ENCODE measurements at places on chromosomes 1 and 21. TPM values are rescaled to one million over a fixed set of nuclear protein-coding genes. Genes with fewer than 3 reads are reported as not detected.
A peak's percentile ranks its signal among the peaks of the same experiment; 100 is the strongest.

The S1PR1 gene
- total RNA-seq = 57.9 TPM

The TRIM17 gene
- 0.46 TPM for total RNA-seq

The GBP6 gene
- not detected for total RNA-seq

The RIPPLY3 gene
- total RNA-seq = not detected

The FCRL5 gene
- total RNA-seq = 0.30 TPM

The AGMAT gene
- total RNA-seq = 0.11 TPM

The WNT2B gene
- total RNA-seq = 5.7 TPM

- DNase-seq = peak; percentile 54
These were observed 40.7 kb downstream of the TOMM20 start for GRCh38 chr1:235087906-235088305.

DNA sequence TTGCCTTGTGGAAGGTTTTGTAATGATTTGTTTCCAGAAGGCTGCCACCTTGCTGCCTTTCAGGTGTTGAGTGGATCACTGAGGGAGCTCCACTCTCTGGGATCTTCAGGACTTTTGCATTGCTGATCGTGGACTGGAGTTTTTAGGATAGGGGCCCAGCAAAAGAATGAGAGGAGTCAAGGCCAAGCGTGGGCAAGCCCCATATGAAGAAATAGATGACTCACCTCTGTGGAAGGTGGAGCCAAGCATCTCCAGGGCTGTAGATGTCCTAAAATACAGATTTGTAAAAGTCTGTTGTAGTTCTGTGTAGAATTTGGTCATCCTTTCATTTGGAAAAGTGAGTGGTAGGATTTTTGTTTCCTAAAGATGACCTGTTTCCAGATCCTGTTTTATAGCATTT is 67.0 kb downstream of the ST3GAL3 start:
- DNase-seq = no peak

- no peak for DNase-seq
These were observed 73.0 kb downstream of the CCDC18 start for GRCh38 chr1:93253516-93253915.

DNA sequence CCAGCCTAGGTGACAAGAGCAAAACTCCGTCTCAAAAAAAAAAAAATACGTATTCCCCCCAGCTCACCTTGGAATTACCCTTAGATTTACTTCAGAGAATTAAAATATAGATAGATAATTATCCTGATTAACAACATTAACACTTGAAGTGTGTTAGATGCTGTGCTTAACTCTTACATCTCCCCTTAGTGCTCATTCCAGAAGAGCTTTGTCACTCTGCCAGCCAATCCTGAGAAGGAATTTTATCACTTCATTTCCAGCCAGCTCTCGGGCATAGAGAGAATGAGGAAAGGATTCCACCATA is 1.6 kb upstream of the SHC1 start:
- no peak for DNase-seq

- DNase-seq = no peak
These were observed 310.3 kb upstream of the VAMP3 start for GRCh38 chr1:7460807-7461206.

GRCh38 chr1:204147406-204148383 is 4.1 kb downstream of the ETNK2 start:
- DNase-seq = no peak

- DNase-seq = no peak
These were observed 43.8 kb downstream of the NCF2 start for GRCh38 chr1:183546427-183546826.

DNA sequence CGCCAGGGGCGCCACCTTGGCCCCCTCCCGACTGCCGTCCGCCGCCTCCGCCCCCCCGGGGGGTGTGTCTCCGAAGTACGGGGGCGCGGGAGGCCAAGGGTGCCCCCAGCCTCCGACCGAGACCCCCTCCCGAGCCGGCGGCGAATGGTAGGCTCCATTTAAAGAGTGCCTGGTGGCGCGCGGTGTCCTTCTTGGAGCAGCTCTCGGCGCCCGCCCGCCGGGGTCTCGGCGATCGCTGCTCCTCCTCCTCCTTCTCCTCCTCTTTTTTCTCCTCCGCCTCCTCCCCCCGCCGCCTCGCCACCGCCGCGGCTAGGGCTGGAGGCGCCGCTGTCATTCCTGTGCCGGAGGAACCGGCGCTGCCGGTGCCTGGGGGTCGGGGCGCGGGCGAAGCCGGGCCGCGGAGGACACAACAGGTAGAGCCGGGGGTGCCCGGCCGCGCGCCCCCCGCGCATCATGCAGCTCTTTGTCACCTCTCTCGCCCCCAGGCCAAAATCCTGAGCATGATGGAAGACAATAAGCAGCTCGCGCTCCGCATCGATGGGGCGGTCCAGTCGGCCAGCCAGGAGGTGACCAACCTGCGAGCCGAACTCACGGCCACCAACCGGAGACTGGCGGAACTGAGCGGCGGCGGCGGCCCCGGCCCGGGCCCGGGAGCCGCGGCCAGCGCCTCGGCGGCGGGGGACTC is at the start of gene KAZN:
TSS of gene KAZN (plus strand) at position 188 of the 685 bp plus-strand sequence.
- DNase-seq = no peak

DNA sequence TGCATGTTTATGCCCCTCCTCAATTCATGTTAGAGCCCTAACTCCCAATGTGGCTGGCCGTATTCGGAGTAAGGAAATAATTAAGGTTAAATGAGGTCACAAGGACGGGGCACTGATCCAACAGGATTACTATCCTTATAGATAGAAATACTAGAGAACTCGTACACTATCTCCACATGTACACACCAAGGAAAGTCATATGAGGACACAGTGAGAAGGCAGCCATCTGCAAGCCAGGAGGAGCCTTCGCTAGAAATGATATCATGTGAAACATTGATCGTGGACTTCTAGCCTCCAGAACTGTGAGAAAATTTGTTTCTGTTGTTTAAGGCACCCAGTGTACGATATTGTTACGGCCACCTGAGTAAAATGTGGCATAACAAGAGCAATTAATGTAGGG is 79.7 kb downstream of the FAF1 start:
- no peak for DNase-seq

DNA sequence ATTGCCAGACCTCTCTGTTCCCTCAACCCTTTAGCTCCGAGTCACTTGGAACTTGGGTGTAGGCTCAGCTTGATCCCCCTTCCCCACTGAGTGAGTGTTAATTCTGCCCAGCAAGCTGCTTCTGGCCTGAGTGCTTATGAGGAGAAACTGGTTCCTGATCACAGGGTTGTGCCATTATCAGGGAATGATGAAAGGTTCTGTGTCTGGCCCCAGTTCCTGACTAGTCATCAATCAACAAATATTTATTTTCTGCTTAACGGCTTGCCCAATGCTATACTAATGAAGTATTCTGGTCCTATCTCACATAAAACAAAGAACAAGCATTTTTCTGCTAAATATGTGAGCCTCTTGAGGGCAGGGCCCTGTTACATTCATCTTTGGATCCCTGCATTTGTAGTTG is 20.8 kb downstream of the CC2D1B start:
- DNase-seq = no peak

DNA sequence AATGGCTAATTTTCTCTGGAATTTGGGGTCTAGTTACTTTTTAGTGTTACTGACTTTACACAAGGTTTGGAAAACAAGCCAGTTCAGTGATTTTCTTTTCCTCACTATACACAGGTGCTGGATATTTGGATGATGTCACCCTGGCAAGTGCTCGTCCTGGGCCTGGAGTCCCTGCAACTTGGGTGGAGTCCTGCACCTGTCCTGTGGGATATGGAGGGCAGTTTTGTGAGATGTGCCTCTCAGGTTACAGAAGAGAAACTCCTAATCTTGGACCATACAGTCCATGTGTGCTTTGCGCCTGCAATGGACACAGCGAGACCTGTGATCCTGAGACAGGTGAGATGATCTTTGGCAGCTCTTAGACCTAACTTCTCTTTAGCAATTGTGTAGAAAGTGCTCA is 64.5 kb upstream of the LAMC2 start:
- no peak for DNase-seq

DNA sequence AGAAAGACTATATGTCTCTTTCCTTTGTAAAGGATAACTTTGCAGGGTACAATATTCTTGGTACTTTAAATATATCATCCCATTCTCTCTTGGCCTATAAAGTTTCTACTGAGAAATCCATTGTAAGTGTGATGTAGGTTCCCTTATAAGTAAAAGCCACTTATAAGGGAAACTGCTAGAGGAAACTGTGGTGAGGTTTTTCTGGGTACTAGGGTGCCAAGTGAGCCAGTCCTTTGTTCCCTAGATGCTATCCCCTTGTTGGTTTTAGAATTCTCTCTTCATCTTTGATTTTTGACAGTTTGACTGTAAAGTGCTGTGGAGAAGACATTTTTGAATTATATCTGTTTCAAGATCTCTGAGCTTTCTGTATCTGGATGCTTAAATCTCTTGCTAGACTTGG is 108.9 kb upstream of the NEK7 start:
- no peak for DNase-seq

GRCh38 chr1:52386458-52386857 is 17.8 kb downstream of the ORC1 start:
- no peak for DNase-seq

DNA sequence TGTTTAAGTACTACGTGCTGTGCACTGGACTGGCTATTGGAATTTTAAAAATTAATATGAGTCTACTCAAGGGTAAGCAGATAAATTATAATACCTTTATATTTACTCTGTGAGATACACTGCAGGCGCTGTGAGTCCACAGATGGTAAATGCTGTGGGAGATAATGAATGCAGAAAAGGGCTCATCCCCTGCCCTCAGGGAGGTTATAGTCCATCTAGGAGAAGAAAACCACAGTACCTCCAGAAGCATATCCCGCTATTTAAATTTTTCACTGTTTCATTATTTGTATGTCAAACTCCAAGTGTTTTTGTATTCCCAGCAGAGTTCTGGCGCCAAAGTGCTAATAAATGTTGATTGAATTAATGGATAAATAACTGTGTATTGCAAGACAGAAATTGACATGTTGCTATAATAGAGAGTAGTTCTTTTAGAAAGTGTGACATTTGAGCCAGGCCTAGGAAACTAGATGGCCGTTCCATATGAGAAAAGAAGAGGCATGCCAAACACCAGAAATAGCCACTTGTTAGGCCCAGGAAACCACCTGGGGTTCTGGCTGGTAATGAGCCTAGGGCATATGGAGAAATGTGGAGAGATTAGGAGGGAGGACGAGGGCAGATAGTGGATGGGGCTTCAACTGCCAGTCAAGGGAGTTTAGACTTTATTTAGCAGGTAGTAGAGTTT is 61.7 kb downstream of the LRRC8D start:
- no peak for DNase-seq

DNA sequence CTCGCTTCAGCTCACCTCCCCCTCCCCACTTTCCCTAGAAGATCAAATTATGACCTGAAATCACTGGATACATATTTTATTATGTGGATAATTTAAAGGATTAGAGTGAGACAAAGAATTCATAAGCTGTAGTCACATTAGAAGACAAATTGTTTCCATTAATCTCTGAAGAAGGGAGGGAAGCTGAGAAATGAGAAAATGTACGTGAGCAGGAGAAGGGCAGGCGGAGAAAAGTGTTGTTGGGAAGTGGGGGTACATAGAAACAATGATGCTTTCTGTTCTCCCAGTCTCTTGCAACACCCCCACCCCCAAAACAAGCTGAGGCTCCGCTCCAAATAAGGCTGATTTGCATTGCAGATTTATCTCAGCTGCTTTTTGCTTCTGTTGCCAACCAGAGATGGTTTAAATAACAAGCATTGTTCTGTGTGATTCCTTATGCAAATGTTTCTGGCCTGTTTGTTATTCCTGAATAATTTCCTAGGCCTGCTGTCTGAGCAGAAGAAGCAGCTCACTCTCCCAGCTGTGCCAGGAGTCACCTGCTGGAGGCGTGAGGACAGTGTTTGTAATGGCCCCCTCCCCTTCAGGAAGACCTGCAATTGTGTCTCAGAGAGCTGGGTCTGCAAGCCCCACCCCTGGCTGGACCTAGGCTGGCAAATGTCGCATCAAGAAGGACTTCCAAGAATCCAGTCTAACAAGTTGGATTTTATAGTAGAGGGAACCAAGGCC is 121.8 kb upstream of the TNR start:
- DNase-seq = peak; percentile 49

DNA sequence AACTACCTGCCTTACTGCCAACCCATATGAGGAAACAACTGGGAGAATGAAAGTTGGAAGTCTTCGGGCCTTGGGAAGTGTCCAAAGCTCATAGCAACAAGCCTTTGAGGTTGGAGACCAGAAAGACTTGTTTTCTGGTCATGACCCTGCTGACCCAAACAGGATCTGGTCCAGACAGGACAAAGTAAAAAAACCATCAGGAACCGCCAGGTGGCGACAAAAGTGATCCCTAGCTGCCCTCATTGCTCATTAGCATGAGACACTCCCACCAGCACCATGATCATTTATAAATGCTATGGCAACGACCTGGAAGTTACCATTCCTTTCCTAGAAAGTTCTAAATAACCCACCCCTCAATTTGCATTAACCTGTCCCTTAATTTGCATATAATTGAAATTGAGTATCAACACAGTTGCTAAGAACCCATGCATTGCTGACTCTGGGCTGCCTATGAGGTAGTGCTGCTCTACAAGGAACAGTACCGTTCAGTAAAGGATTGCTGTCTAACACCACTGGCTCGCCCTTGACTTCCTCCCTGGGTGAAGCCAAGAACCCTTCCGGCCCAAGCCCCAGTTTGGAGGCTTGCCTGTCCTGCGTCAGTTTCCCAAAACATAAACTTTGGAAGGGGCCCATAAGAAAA is 89.0 kb downstream of the URB2 start:
- no peak for DNase-seq

DNA sequence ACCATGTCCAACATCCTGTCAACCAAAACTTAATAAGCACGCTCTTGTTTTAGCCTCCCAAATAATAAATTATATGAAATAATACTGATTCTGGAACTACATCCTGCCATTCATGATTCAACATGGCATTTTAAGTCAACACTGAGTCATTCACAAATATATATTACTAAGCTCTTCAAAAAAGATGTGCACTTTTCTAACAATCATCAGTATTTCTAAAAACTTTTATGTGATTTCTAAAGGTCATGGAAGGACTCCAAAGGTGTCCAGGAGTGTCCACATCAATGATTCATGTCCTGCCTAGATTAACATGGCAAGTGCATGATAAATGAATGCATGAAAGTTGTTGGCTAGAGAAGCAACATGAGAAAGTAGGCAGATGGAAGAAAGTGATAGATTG is 51.6 kb downstream of the NEGR1 start:
- DNase-seq = no peak

DNA sequence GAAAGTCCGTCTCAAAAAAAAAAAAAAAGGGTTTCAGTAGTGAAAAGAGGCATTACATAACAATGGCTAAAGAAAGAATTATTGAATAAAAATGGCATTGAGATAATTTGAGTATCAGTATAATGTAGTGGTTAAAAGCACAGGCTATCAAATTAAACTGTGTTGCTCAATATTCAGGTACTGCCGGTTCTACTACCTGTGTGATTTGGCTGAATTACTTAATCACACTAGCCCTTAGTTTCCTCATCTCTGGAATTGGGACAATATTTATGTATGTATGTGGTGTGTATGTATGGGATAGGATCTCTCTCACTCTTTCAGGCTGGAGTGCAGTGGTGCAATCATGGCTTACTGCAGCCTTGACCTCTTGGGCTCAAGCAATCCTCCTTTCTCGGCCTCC is 56.1 kb upstream of the TEKT2 start:
- no peak for DNase-seq

- no peak for DNase-seq
These were observed 3.3 kb upstream of the MX1 start for GRCh38 chr21:41422546-41423304.

GRCh38 chr1:208160259-208160819 is 83.8 kb downstream of the PLXNA2 start:
- no peak for DNase-seq
